HuH-7.5 (cell line): ENCODE measurements at places on chromosomes 16 and 17.

DNA sequence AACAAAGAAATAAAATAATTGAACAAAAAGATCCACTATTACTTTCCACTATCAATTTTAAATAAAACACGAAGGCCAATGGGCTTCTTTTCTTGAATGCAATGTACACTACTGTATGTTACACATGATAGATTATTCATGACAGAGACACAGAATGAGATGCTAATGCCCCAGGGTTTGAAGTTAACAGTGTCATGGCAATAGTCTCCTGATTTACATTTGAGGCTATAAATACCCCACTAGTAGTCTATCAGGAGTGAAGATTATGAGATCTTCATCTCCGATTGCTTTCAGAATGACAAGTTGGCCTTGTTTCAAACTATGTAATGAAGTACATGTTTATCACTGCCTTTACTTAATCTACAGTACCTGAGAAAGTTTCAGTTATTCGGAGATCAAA is 84.4 kb downstream of the RPGRIP1L start:
- no peak for DNase-seq

GRCh38 chr17:4617090-4617489 is 24.4 kb downstream of the ALOX15 start:
- DNase-seq, result no peak

DNA sequence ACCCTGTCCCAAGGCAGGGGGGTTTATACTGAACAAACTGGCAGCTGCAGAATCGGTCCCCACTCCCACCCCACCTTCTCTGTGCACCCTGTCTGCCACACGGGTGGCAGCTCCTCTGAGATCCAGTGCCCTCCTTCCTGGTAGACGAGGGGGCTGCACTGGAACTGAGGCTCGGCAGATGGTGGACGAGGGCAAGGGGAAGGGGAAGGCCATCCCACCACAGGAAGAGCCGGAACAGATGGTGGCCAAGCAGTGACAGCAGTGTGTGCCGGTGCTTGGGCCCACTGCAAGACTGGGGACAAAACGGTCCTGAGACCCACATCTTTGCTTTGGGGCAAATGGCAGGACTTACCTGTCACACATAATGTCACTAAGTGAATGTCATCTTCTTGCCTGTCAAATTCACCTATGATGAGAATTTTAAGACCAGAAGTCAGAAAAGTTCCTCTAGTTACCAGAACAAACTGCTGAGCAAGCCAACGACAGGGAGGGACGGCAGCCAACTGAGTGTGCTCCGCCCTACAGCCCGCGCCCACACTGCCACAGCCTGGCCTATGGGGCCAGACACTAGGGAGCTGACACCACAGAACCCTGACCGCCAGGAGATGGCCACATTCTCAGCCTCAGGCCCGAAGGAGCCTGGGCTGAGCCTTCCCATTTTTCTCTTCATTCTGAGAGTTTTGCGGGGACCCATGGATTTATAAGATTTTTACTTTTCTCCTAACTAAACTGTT is 14.4 kb downstream of the NTAN1 start:
- DNase-seq, result no peak

- no peak for DNase-seq
Measured at GRCh38 chr17:20184181-20184580, 175.0 kb downstream of the SPECC1 start.

- peak; percentile 86 for DNase-seq
Measured at GRCh38 chr17:7834957-7835813, 1.2 kb downstream of the KDM6B start.

GRCh38 chr17:62821189-62822079 is 13.3 kb upstream of the MARCHF10 start:
- no peak for DNase-seq

- DNase-seq, result no peak
Measured at GRCh38 chr17:79845601-79845949, 6.3 kb upstream of the CBX4 start.

DNA sequence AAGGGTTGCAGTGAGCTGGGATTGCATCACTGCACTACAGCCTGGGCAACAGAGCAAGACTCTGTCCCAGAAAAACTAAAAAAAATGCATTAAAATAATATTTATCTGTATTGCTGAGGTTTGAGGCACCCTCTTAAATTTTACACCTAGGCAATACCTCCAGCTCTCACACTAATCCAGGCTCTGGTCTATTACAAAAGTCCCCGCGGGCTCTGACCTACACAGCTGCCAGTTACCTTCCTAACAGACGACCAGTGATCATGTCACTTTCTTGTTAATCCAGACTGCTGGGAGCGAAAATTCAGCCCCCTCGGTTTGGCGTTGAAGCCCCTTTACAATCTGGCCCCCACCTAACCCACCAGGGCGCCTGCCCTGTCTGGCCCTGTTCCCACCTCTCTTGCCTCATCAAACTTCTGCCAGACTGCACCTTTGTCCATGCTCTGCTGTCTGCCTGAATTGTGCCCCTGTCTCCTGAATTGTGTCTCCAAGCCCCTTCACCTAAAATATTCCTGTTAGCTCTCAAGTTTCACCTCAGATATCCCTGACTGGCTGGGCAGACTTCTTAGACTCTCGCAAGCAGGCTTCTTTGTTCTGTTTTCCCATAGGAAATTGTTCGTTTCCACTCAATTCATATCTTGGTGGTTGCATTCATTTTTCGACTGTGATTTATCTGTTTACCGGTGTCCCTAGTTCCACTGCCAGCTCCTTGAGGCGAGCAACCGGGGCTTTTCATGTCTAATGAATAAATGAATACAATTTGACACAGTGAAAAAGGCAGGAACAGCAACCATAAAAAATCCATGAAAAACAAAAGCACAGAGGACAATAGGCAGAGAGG is 65.9 kb downstream of the PITPNC1 start:
- DNase-seq, result no peak

DNA sequence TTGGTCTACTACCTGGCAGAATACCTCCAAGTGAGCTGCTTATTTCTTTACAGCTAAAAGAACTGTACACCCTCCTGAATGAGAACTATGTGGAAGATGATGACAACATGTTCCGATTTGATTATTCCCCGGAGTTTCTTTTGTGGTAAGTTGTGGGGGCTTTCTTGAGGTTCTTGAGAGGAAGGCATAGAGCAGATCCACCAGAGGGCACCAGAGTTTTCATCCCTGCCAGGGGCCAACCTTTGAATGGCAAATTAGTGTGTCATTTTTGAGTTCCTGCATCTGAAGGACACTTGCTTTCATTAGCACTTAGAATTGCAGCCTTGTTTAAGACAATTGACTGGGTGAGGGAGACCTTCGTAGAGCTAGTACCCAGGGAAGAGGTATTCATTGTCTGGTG is 35.0 kb downstream of the NMT1 start:
- DNase-seq, result no peak

DNA sequence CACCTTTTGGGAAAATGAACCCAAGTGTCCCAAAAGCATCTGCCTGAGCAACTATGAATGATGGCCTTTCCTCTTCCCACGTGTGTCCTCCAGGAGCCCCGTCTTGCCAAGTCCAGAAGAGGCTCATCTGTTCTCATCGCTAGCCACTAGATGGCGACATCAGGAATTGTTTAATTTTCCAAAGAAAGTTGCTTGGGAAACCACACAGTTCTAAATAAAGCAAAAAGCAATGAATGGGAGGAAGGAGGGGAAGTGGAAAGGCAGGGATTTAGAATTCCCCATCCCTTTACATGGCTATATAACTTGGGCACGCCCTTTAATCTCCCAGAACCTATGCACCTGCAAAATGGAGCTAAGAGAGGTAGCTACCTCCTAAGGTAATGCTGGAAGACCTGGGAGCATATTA is 9.0 kb upstream of the CDH5 start:
- DNase-seq, result peak; percentile 66

DNA sequence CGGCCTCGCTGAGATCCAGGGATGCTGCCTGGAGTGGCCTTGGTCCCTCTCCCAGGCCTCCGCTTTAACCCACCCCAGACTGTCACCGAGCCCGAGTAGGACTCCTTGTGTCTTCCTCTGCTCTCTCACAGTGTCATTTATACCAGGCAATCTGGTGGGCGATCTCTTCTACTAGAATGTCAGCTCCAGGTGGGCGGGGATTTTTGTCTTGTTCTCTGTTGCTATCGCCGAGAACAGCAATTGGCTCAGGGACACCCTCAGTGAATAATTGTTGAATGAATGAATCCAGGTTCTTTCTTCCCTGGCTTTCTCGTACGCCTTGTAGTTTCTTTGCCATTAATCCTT is 591 bp downstream of the DHX38 start:
- no peak for DNase-seq

- DNase-seq, result no peak
Measured at GRCh38 chr16:84712138-84712671, 12.4 kb downstream of the USP10 start.

DNA sequence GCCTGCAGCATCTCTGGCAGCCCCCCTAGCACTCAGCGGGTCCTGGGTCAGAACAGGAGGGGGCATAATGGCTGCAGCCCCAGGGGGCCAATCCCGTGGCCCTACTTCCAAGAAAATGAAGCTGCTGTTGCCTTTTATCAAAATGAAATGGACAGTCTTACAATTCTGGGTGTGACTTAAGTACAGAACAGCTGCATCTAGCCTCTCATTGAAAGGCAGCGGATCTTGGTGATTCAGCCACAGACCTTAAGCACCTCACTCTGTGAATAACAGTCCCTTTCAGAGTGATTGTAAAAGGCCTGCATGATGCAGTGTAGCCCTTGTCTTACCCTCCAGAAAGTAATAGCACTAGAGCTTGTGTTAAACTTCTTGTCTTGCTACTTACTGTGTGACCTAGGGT is 11.5 kb upstream of the UMOD start:
- DNase-seq, result no peak

DNA sequence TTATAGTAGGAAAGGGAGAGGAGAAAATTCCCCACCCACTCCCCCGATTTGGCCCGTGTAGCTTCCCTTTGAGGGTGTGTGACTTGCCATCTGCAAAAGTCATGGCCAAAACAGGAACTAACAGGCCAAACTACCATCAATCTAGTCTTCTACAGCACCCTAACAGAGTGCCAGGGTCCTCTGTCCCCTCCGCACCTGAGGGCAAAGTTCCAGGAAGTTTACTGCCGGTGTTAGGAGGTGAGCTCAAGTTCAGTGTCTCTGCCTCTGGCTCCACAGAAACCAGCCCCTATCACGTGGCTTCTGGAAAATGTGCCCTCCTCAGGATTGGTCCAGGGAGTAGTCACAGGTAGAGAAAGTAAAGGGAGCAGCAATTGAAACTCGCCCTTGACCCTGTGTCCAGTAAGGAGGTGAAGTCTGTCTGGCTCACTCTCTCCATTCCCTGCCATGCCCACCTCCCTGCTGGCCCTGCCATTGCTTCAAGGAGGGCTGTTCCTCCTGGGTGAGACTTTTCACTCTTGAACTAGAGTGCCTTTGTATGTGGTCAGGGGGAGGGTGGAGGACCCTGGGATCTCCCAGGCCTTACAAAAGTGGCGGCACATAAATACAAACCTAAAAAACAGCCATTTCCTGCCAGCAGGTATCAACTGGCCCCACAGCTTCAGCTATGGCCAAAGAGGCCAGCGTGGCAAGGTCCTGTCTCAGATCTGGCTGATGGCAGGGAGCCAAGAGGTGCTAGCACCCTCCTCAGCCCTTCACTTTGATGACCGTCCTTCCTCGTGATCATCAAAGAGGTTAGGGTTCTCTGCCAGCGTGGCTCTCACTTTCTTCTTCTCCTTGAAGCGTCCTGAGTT is 5.3 kb downstream of the PRR15L start:
- DNase-seq, result no peak

DNA sequence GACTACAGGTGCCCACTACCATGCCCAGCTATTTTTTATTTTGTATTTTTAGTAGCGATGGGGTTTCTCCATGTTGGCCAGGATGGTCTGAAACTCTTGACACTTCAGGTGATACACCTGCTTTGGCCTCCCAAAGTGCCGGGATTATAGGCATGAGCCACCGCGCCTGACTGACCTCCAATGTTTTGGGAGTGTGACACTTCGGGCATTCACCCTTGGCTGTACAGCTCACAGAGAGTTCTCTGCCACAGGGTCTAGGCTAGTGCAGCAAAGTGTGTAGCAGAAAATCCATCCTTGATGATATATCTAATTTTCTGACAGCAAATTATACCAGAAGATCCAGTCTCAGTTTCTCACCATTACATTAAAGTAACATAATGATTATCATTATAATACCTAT is 14.1 kb downstream of the FAM20A start:
- DNase-seq, result no peak

DNA sequence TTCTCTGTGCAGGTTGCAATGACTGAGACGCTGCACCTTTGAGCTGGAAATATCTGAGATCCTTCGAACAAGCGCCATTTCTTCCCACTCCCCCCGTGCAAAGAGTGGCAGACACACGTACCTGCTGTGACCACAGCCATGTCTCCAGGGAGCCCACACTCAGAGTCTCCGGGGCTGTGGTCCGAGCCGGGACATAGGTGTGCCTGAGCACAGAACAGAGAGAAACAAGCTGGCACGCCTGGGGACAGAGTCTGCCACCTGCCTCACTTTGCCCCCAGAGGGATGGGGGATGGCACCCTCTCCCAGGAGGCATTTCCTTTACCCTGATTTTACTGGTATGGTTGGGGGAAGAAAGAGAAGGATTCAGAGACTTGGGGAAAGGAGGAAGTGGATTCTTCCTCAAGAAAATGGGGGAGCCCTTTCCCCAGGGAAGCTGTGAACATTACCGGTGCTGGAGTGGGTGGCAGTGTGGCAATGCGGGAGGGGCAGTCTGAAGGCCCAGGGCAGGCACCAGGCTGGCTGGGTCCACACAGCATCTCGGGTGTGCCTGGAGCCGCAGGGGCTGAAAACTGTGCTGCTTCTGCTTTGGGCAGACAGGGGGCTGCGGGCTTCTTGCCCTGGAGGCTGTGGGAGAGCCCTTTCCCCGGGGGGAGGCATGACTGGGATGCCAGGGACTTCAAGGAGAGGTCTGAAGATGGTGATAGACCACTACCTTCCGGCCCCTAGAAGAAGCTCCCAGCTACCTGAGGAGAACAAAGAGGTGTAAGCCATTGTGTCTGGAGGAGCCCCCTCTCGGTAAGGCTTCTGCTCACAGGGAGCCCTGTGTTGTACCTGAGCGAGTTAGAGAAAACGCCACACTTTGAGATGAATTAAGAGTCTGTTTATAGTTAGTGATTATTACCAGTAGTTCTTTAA is 6.6 kb upstream of the PIK3R6 start:
- no peak for DNase-seq

DNA sequence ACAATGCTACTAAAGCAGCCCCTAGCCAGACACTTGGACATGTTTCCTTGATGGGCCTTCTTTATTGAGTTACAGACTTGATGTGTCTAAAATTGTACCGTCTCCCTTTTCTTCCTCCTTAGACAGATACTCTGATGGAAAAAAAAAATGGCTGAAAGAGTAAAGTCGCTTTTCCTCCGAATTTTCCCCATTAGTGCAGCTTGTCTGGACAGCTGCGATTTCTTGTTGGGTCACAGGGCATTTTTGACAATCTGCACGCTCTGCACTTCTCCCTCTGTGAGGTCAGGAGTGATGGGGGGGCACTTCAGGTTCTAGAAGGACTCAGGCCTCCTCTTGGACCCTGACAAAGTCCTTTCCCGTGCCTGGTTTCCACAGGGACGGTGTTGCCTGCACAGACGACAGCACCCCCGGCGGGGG is 968 bp upstream of the PRKAR1A start:
- no peak for DNase-seq

DNA sequence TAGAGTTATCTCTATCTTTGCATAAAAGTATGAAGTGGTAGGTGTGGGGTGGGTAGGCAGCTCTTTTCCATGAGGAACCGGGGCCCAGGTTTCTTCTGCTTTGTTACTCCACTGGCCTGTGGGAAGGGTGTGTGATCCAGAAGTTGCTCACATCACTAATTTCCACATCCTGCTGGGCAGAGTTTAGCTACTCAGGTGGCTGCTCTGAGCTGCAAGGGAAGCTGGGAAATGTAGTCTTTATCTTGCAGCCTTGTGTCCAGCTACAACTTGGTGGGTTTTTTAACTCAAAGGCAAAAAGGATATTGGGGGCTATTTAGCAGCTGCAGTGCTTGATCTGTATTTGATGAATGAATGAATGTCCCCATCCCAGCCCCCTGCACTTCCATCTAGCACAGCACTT is 335.3 kb downstream of the SNX29 start:
- no peak for DNase-seq
